ENCODE measurements at places on chromosomes 7 and 10.

DNA sequence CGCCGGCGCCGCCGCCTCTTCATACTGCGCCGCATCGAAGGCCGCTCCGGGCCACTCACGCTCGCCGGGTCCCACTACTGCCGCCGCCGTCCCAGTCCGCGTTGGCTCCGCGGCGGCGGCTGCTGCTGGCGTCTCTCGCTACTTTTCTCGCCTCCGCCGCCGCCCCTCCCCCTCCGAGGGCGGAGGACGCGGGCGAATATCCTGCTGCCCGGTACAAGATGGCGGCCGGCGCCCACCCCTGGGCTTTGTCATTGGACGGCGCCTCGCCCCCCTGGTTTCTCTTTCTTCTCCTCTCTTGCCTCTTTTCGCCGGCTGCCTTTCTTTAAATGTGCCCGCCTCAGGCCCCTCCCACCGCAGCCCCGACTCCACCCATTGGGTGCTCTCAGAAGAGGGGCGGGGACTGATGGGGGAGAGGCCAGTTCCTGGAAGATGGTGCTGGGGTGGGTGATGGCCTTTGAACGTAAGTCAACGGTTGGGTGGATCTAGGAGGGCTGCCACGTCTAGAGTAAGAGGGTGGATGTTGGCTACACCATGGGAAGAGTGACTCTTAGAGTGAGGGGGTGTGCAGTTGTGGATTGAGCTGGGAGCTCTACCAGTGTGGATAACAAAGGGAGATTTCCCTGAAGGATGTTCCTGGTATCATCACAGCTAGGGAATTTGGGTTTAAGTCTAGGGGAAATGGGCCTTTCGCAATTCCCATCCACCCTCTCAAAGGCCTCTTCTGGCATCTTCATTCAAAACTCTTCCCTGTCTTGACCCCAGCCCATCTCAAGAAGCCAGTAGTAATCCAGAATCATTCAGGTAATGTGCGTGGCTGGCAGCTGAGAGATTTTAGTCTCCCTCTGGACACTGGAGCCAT is at the start of gene CCDC71L:
TSS of gene CCDC71L (minus strand) at position 297 of the 859 bp plus-strand sequence. CDS start at position 35, 262 bp downstream.
- no peaks in the 10 kb centered on the region for H3K36me3 ChIP-seq
- peak; percentile 95 for DNase-seq
- H3K4me3 ChIP-seq: peak within 1 kb of the TSS; percentile 84

DNA sequence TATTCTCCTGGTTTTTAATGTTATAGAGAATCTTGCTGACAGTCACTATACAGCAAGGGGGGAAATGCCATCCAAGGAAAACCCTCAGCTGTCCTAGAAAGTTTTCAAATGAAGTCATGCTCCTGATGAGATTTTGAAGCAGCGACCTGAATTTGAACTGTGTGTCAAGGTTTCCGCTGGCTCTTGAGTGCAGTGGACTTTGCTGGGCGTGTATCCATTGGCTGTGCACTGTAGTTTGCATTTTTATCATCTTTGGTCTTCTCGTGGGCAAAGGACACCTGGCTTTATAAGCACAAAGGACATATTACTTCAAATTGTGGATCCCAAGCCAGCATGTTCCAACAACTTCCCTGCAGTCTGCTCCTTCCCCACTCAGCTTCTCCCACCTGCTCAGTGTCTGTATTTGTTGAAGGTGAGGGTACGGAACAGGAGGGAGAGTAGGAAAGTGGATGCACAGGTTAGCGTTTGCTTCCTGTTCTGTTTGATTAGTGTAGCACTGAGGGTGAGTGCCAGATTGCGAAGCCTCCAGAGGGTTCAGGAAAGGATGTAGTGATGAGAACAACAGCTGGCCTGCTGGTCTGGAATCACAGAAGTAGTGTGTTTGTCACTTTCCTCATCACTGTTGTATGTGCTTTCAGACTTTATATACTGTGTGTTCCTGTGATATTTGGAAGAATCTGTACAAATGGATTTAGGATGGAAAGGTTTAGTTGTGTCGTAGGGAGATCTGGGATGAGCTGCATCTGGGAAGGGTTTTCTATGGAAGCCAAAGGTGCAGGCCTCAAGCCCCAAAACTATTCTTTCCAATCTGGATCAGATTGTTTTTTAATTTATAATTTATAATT is 204.8 kb downstream of the BMPER start:
- H3K4me1 ChIP-seq: no peaks in the 10 kb centered on the region
- peaks cover 1% of the 10 kb centered on the region for H3K27me3 ChIP-seq
- DNase-seq: no peak
- H3K4me3 ChIP-seq: no peak overlapping the region
- no peaks in the 10 kb centered on the region for H3K36me3 ChIP-seq

DNA sequence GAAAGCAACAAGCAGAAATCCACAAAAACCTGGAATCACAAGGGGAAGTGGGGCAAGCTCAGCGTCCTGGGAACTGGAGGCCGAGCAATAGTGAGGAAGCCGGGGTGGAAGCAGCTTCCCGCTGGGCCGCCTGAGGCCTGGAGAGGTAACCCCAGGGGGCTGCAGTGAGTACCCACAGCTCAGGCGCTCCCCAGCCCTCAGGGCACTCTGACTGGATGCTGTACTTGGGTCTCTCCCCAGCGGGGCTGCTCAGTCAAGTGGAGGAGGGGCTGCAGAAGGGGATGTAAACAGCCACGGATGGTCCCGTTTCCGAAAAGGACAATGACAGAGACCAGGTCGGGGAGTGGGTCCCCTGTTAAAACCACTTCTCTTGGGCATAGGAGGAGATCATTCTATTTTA is 50.3 kb downstream of the SLIT1 start:
- no peak overlapping the region for H3K4me3 ChIP-seq
- H3K27me3 ChIP-seq: peaks cover 18% of the 10 kb centered on the region
- no peak overlapping the region for H3K27ac ChIP-seq
- no peak for DNase-seq
- no peaks in the 10 kb centered on the region for H3K4me1 ChIP-seq

DNA sequence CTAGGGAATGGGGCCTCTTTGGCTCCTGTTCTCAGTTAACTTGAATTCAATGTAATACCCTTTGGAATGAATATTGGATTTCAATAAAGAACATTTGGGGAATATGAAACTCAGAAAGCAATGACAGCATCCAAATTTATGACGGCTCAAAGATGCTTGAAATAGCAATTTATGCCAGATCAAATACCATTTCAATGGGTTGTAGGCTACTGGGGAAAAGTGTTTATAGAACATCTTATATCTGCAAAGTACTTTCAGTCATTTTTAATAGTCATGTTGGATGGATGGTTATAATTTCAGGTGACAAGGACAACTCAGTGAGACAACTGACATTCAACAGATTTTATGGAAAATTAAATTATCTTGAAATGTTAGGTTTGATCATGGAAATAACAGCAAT is 772.7 kb downstream of the PHTF2 start:
- H3K27ac ChIP-seq: no peak overlapping the region
- H3K36me3 ChIP-seq: no peaks in the 10 kb centered on the region
- no peaks in the 10 kb centered on the region for H3K4me1 ChIP-seq
- no peak overlapping the region for H3K4me3 ChIP-seq
- no peak for DNase-seq

GRCh38 chr7:24035366-24036032 is 248.5 kb upstream of the NPY start:
- no peak for DNase-seq
- no peak overlapping the region for H3K27ac ChIP-seq
- no peaks in the 10 kb centered on the region for H3K36me3 ChIP-seq
- peaks cover 6% of the 10 kb centered on the region for H3K4me1 ChIP-seq

- no peak overlapping the region for H3K4me3 ChIP-seq
- DNase-seq: no peak
- H3K4me1 ChIP-seq: no peaks in the 10 kb centered on the region
- no peaks in the 10 kb centered on the region for H3K36me3 ChIP-seq
- no peak overlapping the region for H3K27ac ChIP-seq
Observed at GRCh38 chr10:79056736-79057391, 11.9 kb upstream of the ZMIZ1 start.

DNA sequence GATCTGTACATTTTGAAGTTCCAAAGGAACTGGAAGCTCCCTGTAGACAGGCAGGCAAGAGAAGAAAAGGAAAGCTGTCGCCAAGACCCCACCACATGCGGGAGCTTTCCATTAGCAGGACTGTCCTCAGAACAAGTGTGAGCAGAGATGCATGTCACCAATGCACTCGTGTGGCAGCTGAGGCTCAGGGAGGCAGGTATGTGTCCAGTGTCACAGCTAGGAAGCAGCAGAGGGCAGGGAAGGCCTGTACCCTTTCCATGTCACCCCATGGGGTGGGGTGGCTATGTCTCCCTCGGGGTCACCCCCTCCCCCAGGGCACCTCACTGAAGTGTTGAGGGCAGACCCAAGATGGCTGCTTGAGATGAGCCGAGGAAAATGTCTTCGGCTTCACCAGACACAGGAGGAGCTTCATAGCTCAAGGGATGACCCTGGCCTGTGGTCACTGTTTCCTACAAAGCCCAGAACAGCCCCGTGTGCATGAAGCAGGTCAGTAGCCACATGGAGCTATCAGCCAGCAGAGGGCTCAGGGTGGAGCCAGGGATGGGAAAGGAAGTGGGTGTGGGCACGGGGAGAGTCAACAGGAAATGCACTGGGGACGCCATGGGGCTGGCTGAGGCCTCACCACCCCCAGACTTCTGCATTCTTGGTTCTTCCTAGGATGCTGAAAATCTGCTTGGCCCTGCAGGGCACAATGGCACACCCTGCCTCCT is 96.6 kb downstream of the FAM53B start:
- peak overlapping the region; percentile 96 for H3K27ac ChIP-seq
- peaks cover 9% of the 10 kb centered on the region for H3K36me3 ChIP-seq
- DNase-seq: peak; percentile 67
- H3K4me3 ChIP-seq: peak overlapping the region; percentile 56

All from memory B cell (primary cell).